Tibial nerve (tissue), 4 donors: ENCODE measurements at places on chromosomes 3 and 15. TPM values are rescaled to one million over a fixed set of nuclear protein-coding genes. Genes with fewer than 3 reads are reported as not detected.

GRCh38 chr3:41753651-41754050 lies 208.3 kb downstream of the ULK4 start:
- H3K36me3 ChIP-seq = no peaks in the 10 kb centered on the region
- H3K27ac ChIP-seq = no peak overlapping the region
- no peak for DNase-seq
- H3K27me3 ChIP-seq = no peaks in the 10 kb centered on the region

DNA sequence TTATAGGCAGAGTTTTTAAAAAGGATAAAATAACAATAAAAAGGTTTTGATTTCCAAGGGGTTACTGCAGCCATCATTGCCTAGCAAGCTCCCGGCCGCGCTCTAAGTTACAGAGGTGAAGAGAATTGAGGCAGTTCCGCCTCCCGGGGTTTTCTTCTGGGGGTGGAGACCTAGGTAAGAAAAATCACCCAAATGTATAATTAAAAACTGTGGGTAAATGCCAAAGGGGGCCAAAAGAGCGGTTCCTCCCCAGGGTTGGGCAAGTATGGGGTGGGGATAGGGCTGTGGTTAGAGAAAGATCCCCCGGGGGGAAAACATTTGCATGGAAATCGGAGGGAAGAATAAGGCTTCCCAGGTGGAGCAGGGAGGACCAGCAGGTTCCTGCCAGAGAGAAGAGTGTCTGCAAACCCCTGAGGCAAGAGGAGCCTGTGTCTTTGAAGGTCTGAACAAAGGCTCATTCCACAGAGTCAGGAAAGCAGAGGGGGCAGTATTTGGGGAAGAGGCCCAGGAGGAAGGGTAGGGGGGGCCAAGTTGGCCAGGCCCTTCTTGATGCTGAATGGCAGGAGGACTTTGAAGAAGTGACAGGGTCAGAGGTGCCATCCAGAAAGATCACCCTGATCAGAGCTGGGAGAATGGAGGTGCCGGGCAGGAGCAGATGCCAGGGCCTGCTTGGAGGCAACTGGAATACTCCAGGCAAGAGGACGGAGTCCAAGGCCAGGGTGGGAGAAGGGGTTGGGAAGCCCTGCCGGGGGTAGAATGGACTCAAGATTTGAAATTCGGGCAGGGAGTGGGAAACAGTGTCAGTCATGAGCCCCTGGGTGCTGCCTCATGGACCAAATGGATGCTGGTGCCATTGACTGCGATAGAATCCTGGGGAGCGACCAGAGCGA lies 152.9 kb upstream of the RGMA start:
- no peak overlapping the region for H3K27ac ChIP-seq
- no peaks in the 10 kb centered on the region for H3K4me1 ChIP-seq
- no peaks in the 10 kb centered on the region for H3K36me3 ChIP-seq
- no peaks in the 10 kb centered on the region for H3K27me3 ChIP-seq

DNA sequence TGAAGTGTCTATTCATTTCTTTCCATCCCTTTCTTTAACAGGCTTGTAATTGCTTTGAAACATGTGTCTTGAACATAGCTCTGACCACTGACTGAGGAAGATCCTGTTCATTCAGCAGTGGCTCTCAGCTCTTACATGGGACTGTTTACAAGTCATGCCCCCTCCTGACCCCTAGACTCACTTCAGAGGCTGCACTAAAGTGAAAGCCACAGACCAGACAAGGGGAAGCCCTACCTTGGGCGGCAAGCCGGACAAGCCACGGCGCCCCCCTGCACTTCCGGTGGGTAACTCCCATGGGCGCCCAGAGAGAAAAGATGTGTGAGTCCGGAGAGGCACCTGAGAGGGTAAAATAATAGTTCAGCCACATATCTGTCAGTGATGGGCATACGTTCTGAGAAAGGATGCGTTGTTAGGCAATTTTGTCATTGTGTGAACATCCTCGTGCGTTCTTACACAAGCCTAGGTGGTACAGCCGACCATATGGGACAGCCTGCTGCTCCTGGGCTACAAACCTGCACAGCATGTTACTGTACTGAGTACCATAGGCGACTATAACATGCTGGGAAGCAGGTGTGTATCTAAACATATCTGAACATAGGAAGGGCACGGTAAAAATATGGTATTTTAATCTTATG lies 116.2 kb downstream of the CHSY1 start:
- no peak for DNase-seq
- H3K4me1 ChIP-seq = no peaks in the 10 kb centered on the region
- no peak overlapping the region for H3K27ac ChIP-seq
- H3K36me3 ChIP-seq = no peaks in the 10 kb centered on the region

- H3K27me3 ChIP-seq = no peaks in the 10 kb centered on the region
- no peaks in the 10 kb centered on the region for H3K4me1 ChIP-seq
- DNase-seq = no peak
- H3K27ac ChIP-seq = no peak overlapping the region
Measured at GRCh38 chr15:29784413-29784812, 37.9 kb downstream of the TJP1 start.

Gene IQCF5
- not detected for total RNA-seq

Gene CRABP1
- 1.6 TPM for total RNA-seq

Gene MDFIC2
- total RNA-seq = not detected

- no peaks in the 10 kb centered on the region for H3K27me3 ChIP-seq
- H3K36me3 ChIP-seq = no peaks in the 10 kb centered on the region
- peak within 1 kb of the TSS; percentile 93 for H3K27ac ChIP-seq
- H3K4me1 ChIP-seq = peaks cover 6% of the 10 kb centered on the region
- peak; percentile 99 for DNase-seq
Measured at GRCh38 chr3:69051756-69052471, at the start of gene TMF1. Gene TMF1 (minus strand): TSS chr3:69052333. CDS start chr3:69052086, 247 bp downstream.

GRCh38 chr3:51712038-51712420 lies 5.2 kb downstream of the GRM2 start:
- no peaks in the 10 kb centered on the region for H3K4me1 ChIP-seq
- H3K27ac ChIP-seq = no peak overlapping the region
- no peak for DNase-seq
- no peaks in the 10 kb centered on the region for H3K36me3 ChIP-seq
- H3K27me3 ChIP-seq = no peaks in the 10 kb centered on the region
